ENCODE measurements at places on chromosomes 12 and 14.
A peak's percentile ranks its signal among the peaks of the same experiment; 100 is the strongest.

DNA sequence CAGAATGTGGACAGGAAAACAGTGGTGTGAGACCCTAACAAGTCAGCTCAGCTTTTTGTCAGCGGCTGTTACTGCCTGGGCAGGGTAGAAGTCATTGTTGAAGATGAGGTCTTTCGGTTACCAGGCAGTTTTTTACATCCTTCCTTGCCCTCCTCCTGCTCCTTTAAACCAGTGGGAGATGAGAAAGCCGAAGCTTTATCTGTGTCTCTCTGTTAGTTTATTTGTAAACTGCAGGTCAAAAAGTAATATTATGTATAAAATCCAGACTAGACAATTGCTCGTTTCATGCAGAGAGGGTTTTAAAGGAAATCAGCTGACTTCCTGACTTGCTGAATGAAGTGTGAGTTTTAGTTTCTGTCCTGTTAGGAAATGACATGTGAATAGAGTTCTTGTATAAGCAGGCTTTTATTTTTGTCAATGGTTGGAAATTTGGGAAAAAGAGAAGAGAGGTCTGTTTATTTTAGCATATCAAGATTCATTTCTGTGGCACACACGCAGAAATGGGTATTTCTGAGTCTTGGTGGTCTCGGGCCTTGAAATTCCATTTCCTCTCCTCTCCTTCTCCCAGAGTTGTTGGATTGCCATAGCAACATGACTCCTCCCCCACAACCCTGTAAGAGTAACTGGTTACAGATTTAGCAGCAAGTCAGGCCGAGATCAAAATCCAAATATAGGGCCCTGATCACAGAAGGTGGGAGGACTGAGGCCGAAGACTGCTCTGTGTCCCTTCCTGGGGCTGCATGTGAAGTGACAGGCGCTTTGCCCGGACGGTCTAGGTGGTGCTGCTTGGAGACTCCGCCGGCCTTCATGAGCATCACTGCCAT, 60.8 kb downstream of the SAMD4A start:
- DNase-seq, result no peak

DNA sequence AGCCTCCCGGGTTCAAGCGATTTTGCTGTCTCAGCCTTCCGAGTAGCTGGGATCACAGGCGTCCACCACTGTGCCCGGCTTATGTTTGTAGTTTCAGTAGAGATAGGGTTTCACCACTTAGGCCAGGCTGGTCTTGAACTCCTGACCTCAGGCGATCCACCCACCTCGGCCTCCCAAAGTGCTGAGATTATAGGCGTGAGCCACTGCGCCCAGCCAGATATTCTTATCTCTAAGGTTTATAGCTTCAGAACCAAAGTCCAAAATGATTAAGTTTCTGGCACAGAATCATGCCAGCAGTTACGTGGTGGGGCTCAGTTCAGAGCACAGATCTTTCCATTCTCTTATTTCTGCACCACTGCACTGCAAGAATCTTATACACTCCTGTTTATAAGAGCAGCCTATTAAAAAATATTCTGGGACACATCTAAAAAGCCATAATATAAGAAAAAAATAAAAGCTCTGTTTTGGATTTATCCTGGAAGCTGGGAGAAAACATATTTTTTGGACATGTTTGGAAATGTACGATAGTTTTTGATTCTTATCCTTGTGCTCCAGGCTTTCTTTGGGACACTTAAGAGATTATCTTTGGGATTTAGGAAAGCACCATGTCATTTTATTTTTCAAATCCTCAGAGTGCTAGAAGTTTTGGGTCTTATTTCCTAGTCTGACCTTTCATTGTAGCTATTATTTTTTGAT, 129.6 kb downstream of the LMNTD1 start:
- peak; percentile 52 for DNase-seq

DNA sequence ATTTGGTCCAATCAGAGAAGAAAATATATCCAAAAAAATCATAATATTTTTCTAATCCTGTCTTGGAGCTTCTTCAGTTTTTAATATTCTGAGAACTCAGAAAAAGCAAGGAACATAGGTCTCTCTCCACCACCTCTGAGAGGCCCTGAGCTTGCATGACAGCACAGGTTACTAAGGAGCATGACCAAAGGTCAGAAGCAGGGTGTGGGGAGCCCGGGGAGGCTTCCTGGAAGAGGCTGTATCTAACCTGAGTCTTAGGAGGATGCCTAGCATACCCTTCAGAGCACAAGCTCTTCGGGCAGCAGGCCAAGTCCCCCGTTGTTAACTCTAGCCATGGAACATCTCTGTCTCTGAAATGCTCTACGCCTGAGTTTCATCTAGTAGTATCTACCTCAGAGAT, 15.7 kb upstream of the STON2 start:
- DNase-seq, result no peak

GRCh38 chr14:90632451-90632850, 183.8 kb downstream of the TTC7B start:
- DNase-seq, result no peak

Data from transverse colon (tissue), 4 donors.